Small intestine (tissue), 16 donors: ENCODE measurements at places on chromosomes 3 and 15. TPM values are rescaled to one million over a fixed set of nuclear protein-coding genes. Genes with fewer than 3 reads are reported as not detected.

DNA sequence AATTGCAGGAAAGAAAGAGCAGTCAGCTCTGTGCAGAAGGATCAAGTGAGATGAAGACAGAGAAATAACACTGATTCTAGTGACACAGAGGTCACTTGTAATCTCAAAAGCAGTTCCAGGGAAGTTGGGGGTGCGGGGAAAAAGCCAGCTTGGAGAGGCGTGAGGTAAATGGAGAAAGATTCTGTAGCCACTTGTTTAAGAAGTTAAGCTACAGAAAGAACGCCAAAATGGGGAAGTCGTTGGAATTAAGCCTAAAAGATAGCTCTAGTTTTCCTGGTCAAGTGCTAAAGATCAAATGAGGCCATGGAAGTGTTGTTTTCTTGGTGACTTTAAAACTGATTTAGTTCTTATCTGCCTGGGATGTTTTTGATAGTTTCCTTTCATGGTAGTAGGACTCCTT, 152.0 kb downstream of the GREM1 start:
- no peaks in the 10 kb centered on the region for H3K27me3 ChIP-seq
- DNase-seq, result no peak
- H3K4me3 ChIP-seq, result no peak overlapping the region
- H3K4me1 ChIP-seq, result no peaks in the 10 kb centered on the region

- peaks cover 23% of the 10 kb centered on the region for H3K4me1 ChIP-seq
- H3K27me3 ChIP-seq, result peaks cover 68% of the 10 kb centered on the region
- no peak for DNase-seq
- no peaks in the 10 kb centered on the region for H3K36me3 ChIP-seq
- H3K4me3 ChIP-seq, result no peak within 1 kb of the TSS
- H3K27ac ChIP-seq, result no peak within 1 kb of the TSS
Measured at GRCh38 chr3:138946663-138947494, at the start of the genes FOXL2 and FOXL2NB. FOXL2 (minus strand) TSS chr3:138947137; CDS start chr3:138946722, 415 bp downstream. FOXL2NB (plus strand) TSS chr3:138947217; CDS start chr3:138947365, 148 bp downstream.

DNA sequence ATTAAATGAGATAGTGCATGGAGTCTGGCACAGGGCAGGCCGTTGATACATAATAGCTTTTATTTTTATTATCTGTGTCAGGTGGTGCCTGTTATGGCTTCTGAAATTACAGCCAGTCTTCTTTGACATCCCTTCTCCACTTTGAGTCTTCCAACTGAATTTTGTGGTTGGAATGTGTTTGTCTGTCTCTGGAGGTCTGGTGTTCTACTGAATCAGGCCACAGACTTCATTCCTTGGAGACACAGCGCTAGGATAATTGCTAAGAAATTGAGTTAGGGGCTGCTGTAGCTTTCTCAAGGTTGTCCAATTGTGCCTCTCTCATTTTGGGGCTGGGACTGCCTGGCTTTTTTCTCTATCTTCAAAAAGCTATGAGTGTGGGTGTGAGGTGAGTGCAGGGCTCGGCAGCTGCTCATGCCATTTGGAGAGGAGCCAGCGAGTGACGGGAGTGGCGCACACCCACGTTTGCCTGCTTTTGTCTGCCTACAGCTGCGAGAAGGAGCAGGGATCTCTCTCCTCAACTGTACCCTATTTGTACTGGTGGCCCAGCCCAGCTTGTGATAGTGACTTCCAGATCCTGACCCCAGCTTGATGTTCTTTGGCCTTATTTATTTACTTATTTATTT, 49.8 kb upstream of the SYN2 start:
- no peak overlapping the region for H3K4me3 ChIP-seq
- H3K4me1 ChIP-seq, result no peaks in the 10 kb centered on the region
- no peak for DNase-seq
- H3K27me3 ChIP-seq, result no peaks in the 10 kb centered on the region
- no peaks in the 10 kb centered on the region for H3K36me3 ChIP-seq

DNA sequence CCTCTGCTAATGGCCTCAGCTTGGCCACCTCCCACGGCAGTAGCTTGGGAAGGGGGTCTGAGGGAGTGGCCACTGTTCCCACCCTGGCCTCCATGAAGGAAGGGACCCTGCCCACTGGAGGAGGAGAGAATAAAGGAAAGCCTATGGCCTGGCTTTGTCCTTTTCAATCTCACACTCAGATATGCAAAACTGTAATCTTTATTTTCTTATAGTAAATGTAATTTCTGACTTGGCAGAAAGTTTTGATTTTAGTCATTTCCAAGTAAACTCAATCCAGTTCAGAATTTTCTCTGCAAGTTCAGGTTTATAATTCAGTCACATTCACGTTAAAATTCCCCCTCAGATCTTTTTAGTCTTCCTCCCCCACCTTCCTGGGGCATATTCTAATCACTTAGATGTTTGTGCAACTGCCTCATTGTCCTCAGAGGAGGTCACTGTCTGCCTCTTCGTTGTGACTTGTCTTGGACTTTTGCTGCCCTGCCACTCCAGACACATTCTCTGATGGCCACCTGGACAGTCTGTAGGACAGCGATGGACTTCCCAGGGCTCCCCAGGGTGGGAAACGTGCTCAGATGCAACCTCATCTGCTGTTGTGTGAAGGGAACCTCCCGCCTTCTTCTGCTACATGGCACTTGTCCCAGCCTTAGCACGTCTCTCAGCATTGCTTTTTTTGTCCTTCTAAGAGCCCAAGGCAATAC, 222.8 kb upstream of the TBL1XR1 start:
- H3K27ac ChIP-seq, result no peak overlapping the region
- H3K36me3 ChIP-seq, result no peaks in the 10 kb centered on the region
- H3K4me3 ChIP-seq, result no peak overlapping the region
- DNase-seq, result no peak

DNA sequence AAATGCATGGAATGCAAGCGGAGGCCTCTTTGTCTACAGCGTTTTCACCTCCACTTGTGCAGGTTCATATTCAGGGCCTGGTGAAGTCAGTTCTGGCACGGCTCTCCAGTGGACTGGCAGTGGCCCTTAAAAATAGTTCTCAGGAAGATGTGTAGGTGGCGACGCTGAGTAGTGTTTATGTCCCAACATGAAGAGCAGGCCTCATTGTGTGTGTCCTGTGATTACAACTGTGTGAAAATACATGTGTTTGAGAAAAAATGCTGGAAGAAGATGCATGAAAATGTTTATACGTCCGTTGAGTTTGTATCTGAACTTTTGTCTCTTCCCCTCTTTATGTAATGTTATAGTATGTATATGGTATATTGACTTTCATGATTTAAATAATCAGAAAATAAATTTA, 7.2 kb downstream of the LIPC start:
- peak; percentile 64 for DNase-seq
- no peaks in the 10 kb centered on the region for H3K36me3 ChIP-seq
- peaks cover 31% of the 10 kb centered on the region for H3K4me1 ChIP-seq

DNA sequence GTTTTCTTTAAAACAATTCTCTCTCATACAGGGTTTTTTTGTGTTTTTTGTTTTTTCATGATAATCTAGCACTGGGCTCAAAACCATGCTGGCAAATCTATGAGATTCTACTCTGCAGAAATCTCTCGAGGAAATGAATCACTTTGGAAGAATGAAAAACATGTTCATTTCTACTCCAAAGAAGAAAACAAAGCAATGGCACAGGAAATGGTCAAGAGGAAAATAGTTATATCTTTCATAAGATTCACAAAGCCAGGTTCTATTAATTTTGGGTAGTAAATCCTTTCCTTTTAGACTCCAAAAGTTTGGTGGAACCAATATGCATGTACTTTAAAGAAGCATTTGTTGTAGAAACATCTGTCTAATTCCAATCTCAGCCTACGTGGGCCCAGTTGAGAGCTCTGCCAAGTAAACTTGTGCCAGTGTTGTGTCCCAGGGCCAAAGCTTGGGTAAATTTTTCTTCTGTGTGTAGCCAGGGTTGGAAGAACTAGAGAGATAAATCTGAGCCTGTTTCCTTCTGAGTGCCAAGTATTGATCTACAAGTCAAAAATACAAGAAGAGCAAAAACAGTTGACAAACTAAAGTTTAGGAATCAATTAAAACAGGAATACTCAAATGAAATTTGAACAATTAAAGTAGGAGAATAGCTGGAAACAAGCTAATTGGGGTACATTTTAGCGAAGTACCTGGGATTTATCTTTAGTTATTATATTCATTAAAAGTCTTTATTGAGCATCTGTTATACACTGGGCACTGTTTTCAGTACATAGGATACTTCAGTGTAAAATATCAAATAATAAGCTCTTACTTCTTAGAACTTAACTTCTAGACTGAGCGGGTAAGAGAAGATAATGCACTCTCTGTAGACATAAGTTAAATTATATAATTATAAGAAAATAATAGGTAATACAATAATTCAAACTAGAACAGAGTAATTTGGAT, 657.5 kb upstream of the NECTIN3 start:
- H3K4me3 ChIP-seq, result no peak overlapping the region
- H3K4me1 ChIP-seq, result no peaks in the 10 kb centered on the region
- no peaks in the 10 kb centered on the region for H3K36me3 ChIP-seq
- DNase-seq, result no peak

DNA sequence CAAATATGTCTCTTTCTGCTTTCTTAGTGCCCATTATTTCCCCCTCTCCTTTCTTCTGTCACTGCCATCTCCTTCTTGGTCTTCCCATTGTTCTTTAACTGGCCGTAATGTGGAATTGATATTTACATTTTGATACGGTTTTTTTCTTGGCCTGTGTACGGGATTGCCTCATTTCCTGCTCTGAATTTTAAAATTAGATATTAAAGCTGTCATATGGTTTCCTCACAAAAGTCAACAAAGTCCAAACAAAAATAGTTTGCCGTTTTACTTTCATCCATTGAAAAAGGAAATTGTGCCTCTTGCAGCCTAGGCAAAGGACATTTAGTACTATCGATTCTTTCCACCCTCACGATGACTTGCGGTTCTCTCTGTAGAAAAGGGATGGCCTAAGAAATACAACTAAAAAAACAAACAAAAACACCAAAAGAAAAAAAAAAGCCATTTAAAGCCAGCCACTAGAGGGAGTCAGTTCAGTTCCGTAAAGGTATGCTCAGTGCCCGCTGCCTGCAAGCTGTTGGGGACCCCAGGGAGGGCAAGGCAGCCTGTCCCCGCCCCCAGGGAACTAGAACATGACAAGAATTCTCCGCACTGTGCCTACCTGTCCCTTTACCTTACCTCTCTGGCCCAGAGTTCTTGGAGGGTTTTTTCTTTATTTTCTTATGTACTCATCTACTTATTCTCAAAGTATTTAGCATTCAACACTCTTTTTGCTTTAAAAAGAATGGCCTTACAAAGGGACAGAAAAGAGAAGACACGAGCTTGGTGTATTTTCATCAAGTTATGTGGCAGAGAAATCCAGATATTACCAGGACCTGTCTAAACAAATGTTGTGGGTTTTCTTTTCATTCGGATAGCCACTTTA, 30.0 kb upstream of the NR2E3 start:
- no peak overlapping the region for H3K27ac ChIP-seq
- no peaks in the 10 kb centered on the region for H3K4me1 ChIP-seq
- DNase-seq, result peak; percentile 19
- no peaks in the 10 kb centered on the region for H3K36me3 ChIP-seq

DNA sequence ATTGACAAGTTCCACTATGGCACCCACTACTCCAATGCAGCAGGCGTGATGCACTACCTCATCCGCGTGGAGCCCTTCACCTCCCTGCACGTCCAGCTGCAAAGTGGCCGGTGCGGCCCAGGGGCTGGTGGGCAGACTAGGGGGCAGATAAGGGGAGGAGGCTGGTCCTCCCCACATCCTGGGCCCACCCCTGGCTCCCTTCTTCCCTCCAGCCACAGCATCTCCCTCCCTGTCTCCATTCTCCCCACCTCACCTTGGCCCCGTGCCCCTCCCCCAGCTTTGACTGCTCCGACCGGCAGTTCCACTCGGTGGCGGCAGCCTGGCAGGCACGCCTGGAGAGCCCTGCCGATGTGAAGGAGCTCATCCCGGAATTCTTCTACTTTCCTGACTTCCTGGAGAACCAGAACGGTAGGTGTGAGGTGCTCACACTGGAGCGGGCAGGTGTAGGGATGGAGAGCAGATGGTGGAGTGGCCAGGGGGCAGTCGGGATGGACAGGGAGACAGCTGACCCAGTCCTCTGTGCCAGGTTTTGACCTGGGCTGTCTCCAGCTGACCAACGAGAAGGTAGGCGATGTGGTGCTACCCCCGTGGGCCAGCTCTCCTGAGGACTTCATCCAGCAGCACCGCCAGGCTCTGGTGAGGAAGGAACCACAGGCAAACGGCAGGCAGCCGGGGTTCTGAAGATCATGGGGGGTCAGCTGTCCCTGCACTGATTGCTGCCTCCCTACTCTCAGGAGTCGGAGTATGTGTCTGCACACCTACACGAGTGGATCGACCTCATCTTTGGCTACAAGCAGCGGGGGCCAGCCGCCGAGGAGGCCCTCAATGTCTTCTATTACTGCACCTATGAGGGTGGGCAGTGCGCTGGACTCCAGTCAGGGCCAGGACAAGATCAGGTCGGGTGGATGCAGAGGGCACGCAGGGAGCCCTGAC, 26.0 kb downstream of the NBEAL2 start:
- H3K4me1 ChIP-seq, result no peaks in the 10 kb centered on the region
- H3K4me3 ChIP-seq, result no peak overlapping the region
- H3K36me3 ChIP-seq, result peaks cover 3% of the 10 kb centered on the region

DNA sequence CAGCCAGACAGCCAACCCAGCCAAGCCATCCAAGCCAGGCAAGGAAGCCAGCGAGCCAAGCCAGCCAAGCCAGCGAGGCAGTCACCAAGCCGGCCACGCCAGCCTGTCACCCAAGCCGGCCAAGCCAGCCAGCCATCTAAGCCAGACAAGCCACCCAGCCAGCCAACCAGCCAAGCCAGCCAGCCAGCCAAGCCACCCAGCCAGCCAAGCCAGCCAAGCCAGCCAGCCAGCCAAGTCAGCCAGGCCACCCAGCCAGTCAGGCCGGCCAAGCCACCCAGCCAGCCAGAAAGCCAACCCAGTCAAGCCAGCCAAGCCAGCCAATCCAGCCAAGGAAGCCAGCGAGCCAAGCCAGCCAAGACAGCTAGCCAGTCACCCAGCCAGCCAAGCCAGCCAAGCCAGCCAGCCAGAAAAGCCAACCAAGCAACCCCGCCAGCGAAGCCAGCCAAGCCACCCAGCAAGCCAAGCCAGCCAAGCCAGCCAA, 201.2 kb downstream of the GOLGA6L6 start:
- no peaks in the 10 kb centered on the region for H3K27me3 ChIP-seq
- DNase-seq, result no peak
- no peaks in the 10 kb centered on the region for H3K36me3 ChIP-seq
- no peak overlapping the region for H3K27ac ChIP-seq
- no peak overlapping the region for H3K4me3 ChIP-seq
- H3K4me1 ChIP-seq, result no peaks in the 10 kb centered on the region

Gene NPAP1
- under 0.01 TPM for polyA plus RNA-seq

Gene PFN2
- polyA plus RNA-seq, result 37.3 TPM

- no peak for DNase-seq
- H3K4me1 ChIP-seq, result no peaks in the 10 kb centered on the region
- H3K27me3 ChIP-seq, result peaks cover 72% of the 10 kb centered on the region
- peaks cover 3% of the 10 kb centered on the region for H3K36me3 ChIP-seq
Measured at GRCh38 chr15:40285151-40285550, 2.3 kb upstream of the ANKRD63 start.

GRCh38 chr15:55628369-55628730, 40.2 kb upstream of the PYGO1 start:
- no peaks in the 10 kb centered on the region for H3K36me3 ChIP-seq
- no peak for DNase-seq
- H3K27ac ChIP-seq, result no peak overlapping the region
- no peaks in the 10 kb centered on the region for H3K27me3 ChIP-seq
- no peaks in the 10 kb centered on the region for H3K4me1 ChIP-seq

DNA sequence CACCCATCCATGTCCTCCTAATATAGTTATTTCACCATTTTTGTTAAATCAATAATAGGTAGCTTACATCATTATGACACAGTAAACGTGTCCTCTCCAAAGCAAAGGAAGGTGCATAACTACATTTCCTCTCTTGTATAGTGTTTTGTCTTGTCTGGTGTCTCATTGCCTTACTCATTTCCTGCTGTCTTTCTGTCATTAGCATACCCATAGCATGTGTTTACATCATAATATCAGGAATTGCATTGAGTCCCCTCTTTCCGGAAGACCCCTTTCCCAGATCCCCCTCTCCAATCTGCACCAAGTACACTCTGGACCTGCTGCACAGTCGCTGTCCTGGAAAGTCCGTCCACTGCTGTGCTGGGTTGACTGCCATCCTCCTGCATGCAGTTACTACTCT, 47.9 kb downstream of the SOX14 start:
- H3K4me1 ChIP-seq, result no peaks in the 10 kb centered on the region
- H3K27me3 ChIP-seq, result no peaks in the 10 kb centered on the region
- H3K36me3 ChIP-seq, result no peaks in the 10 kb centered on the region
